GM12878 (cell line): ENCODE measurements at places on chromosomes 5 and 9.

DNA sequence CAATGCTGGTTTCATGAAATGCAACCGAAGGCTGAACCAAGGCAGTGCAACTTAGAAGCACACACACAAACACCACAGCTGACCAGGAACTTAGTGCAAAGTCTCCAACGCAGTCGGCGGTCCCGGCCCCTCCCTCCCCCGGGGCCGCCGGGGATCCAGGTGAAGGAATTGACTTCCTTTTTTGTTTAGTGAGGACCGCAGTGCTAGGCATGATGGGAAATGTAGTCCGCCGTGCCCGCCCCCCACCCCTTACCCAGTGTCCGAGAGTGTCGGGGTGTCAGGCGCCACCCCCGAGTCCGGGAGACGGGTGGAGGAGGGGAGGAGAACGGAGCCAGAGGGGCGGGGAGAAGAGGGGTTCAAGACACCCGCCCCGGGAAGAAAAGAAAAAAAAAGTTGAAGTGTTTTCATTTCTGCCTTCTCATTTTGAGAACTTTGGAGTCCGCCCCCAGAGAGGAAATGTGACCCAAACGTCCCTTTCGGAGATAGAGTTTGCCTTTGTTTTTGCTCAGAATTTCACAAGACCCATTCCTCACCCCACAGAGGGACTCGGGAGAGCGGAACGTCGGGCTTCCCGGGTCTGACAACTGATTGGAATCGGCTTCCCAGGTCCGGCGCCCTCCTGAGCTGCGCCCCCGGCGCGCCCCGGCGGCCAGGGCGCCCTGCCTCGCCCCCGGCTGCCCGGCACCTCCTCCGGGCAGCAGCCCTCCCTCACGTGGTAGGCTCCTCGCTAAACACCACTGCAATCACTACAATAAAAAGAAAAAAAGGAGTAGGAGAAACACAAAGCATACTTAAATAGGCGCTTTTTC, 2.0 kb downstream of the IER5L start:
- DNase-seq: peak; percentile 49

DNA sequence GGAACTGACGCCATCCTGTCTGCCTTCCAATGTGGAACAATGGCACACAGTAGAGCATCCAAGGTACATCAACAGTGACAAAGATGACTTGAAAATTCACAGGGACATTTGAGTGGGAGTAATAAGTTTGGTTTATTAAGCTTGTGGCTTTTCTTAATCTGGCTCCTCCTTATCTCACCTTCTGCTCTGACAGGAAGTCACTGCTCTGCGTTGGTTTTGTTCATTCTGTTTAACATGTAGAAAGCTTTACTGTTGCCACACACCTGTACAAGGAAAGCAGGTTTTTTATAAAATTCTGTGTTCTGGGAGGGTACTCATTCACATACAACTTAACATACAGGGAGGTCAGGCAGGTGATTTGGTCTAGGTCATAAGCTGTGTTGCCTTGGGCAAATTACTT, 1.6 kb upstream of the GZMK start:
- no peak for DNase-seq

DNA sequence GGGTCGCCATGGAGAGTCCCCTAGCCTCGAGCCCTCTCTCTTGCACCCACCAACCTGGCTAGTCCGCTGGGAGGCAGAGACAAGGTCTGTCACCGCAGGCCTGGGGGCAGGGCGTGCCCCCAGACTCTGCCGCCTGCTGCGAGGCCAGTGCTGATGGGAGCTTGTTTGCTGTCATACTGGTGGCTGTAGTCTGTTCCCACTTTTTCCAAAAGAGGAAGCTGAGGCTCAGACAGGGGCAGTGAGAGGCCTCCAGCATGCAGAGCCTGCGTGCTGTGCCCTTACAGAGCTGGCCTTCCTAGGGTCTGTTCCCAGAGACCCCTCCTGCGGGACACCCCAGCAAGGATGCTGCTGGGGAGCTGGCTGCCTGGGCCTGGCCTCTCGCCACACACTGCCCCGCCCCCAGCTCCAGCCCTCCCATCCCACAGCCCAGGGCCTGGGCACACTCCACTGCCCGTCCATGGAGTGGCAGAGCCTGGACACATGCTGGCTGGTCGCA, 21.0 kb upstream of the SUSD3 start:
- no peak for DNase-seq

- no peak for DNase-seq
Observed at GRCh38 chr5:141729387-141730006, 47.5 kb upstream of the ARAP3 start.

- no peak for DNase-seq
Observed at GRCh38 chr5:11174591-11174990, 413.6 kb upstream of the DAP start.

DNA sequence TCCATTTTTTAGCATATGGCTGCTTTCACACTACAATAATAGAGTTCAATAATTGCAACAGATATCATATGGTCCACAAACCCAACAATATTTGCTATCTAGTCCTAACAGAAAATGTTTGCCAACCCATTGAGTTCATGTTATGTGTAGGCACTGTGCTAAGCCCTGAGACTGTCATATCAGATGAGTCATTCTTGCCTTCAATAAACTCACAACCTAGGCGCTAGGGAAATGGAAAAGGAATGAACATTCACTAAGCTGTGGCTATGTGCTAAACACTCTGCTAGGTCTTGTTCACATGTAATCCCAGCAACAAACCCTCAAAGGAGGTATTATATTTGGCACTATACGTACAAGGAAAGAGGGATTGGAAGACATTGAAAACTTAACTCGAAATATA, 8.4 kb upstream of the TIMD4 start:
- DNase-seq: no peak

DNA sequence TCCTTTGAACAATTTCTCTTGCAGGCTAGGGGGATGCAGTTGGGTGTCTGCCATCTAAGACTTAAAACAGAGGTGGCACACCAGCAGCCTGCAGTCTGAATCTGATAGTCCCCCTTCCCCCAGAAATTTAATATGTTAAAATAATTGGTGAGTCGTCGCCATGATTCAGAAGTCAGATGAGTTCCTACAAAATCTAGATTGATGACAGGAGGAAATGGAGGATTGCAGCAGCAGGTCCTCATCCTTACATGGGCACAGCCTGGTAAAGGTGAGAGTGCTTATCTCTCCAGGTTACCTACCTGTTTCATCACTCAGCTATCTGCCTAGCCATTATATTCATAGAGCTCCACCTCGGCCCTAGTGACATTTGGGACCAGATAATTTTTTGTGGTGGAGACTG, 112.3 kb downstream of the PCSK1 start:
- no peak for DNase-seq

DNA sequence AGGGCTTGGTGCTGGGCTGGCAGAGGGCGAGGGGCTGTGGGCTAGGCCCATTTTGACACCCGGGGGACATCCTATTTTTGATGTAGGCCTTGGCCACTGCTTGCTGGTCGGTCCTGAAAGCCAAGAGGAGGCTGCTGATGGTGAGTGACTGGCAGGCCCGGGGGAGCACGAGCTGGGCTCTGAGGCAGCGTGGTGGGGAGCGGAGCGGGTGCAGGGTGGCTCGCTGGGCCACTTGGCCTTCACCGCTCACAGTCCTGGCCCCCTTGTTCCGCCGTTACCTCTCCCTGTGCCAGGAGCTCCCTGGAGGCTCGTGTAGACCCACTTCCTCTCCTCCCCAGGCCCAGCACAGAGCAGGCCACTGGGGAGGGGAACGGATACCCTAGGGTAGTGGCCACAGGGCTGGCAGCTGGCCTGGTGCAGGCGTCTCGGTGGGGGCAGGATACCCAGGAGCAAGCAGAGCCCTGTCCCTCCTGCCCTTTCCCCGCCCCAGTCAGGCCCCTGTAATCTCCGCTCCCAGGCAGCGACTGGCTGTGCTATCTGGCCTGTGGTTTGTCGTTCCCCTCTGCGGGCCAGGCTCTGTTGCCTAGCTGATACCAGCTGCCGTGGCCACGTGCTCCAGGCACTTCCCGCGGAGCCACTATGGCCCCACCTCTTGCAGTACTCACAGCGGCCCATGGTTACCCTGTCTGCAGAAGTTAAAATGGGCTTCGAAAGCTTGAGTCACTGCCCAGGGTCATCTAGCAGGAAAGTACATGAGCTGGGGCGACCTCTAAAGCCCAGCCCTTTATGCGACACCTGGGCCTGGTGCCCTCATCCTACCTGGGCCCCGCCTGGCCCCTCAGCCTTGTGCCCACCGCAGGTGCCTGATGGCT, 11.7 kb upstream of the DOLPP1 start:
- DNase-seq: no peak
